ENCODE measurements at places on chromosomes 12 and 14.

DNA sequence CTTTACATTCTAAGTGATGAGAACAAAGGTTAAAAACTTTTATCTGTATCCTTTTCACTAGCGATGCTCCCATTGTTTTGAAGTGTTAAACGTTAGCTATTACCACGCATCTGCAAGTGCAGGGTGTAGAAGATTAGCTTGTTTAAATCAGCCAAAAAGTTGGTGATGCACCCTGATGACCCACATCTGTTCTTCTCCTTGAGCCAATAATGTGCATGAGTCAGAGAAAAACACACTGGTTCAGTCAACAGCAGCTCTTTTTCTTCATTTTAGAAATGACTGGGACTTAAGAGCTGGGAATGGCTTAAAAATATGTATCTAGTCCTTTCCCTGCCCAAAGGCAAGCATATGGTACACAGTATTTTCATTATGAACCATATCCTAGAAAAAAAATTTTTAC lies 323.5 kb upstream of the PDE3A start:
- peak; percentile 51 for DNase-seq

- no peak for DNase-seq
These were observed 60.6 kb downstream of the NOC4L start for GRCh38 chr12:132204793-132205270.

- no peak for DNase-seq
These were observed 153.1 kb downstream of the BCL11B start for GRCh38 chr14:99118946-99119345.

- peak; percentile 83 for DNase-seq
These were observed 93.9 kb downstream of the DAAM1 start for GRCh38 chr14:59282378-59282765.

- peak; percentile 68 for DNase-seq
These were observed 7.3 kb upstream of the C12orf50 start for GRCh38 chr12:88036353-88036965.

DNA sequence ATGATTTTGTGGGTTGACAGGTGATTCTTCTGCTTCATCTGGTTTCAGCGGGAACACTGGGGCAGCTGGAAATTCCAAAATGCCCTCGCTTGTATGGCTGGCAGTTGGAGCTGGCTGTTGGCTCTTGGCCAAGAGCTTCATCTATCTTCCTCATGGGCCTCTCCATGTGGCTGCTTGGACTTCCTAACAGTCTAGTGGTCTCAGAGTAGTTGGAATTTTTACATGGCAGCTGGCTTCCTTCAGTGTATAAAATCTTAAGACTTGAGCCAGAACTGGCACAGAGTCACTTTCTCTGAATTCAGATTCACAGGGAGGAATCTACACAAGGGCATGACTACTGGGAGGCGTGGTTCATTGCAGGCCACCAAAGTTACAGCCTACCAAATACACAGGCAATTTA lies 204.9 kb upstream of the RMST start:
- DNase-seq, result no peak

DNA sequence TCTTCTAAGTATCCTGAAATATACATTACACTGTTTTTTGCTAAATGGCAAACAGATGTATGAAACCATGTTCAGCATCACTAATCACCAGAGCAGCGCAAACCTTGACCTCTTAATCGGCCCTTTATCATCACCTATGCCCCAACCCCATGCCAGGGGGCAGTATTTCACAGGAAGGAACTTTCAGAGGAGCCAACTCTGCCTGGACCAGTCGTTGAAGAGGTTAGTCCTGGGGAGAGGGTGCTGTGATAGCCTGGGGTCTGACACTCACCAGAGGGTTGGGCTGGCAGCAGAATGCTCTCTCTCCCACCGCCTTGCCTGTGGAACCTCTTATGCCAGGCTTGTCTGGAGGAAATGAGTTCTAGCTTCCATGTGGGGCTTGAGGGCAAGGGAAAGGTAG lies 411.7 kb downstream of the TMEM117 start:
- DNase-seq, result no peak
